ENCODE measurements at places on chromosomes 4 and X.

DNA sequence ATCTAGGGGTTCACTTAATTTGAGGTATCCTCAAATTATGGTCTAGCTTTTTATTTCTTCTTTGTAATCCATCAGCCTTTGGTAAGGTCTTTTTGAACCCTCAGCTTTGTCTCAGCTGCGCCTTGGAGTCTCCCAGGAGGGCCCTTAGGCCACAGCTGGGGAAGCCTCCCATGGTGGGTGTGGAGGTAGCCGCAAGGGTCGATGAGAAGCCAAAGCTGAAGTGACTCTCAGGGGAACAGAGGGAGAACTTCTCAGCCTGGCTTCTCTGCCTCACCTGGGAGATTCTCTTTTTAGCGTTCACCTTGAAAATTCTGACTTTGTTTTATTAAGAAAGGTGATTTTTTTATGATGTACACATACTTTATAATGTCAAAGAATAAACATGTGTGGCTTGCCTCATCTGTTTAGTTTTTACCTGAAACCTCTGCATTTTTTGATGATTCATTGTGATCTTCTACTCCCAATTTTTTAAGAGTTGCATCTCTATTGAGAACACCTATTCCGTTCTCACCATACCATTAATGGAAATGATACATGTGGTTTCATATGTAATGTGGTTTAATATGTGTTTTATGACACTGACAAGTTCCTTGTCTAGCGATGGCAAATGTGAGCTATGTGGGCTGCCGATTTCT, 25.6 kb upstream of the SLC25A4 start:
- no peak for DNase-seq

DNA sequence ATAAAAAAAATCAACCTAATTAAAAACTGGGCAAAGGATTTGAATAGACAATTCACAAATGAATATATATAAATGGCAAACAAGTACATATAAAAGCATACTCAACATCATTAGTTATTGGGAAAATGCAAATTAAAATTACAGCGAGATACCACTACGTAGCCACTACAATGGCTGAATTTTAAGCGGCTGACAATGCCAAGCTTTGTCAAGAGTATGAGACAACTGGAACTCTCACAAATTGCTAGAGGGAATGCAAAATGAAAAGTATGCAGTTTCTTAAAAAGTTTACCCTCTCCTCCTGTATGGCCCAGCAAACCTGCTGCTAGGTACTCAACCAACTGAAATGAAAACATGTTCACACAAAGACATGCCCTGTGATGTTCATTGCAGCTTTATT, 34.8 kb downstream of the ZFP42 start:
- no peak for DNase-seq

GRCh38 chrX:12955882-12956703, 18.8 kb upstream of the TMSB4X start:
- peak; percentile 29 for DNase-seq

DNA sequence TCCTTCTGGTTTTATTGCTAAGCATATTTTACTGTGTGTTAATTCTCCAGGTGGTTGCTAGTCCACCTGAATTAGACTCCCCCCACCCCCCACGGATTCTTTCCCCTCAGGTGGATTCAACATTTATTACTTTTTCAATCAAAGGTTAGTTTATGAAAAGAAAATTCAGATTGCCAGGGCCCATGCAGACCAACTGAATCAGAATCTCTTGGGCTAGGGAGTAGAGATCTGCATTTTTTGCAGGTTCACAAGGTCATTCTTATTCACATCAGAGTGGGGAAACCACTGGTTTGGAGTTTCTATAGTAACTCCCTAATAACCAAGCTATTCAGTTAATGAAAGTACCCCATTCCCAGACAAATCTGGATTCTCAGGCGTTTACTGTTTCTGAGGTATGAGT, 9.8 kb downstream of the TMEM255A start:
- DNase-seq: no peak

Data from SHP77 (cell line).